ENCODE measurements at places on chromosomes 2 and 18. TPM values are rescaled to one million over a fixed set of nuclear protein-coding genes. Genes with fewer than 3 reads are reported as not detected.
A peak's percentile ranks its signal among the peaks of the same experiment; 100 is the strongest.

TMEM182 gene
- 3.7 TPM for total RNA-seq

AAK1 gene
- 94.0 TPM for total RNA-seq

- DNase-seq: no peak
Observed at GRCh38 chr2:174376967-174377366, 18.6 kb upstream of the SCRN3 start.

DNA sequence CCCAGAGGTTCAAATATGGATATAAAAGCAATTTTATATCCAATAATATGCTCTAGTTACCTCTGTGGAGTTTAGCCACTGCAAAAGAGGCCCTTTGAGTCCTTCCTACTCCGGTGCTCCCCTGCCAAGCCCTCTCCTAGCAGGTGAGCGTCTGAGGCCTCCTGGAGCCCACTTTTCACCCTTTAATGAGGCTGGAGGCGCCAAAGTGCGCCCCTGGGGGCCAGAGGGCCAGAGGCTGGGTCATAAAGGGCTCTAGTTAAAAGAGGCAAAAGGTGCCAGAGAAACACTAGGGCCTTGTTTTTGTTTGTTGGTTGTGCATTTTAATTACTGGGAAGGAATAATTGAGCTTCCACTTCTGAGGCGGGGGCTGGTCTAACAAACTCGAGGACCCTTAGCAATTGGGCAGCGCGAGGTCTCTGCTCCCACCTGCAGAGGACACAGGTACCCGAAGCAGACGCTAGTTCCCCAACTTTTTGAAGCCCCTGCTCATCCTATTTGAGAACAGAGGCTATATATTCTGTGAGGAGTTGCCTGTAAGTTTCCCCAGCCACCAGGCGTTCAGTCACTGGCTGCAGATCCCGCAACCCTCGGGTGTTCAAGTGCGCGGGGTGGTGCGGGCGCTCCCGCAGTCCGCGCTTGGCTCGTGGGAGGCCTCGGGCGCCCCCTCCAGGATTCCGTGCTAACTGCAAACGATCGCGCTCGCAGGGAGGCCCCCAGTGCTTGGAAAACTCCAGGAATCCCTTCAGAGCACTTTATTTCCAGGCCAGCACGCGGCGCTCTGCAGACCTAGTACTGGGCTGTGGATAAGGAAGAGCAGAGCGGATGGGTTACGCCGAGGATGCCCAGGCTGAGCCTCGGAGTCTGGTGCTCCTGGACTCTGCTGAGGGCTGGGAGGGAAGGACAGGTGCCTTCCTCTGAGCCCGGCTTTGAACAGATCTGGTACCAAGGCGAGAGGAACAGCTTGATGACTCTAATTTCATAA lies 14.1 kb downstream of the MSGN1 start:
- peak; percentile 53 for DNase-seq

SH3RF3 gene
- 0.05 TPM for total RNA-seq

DNA sequence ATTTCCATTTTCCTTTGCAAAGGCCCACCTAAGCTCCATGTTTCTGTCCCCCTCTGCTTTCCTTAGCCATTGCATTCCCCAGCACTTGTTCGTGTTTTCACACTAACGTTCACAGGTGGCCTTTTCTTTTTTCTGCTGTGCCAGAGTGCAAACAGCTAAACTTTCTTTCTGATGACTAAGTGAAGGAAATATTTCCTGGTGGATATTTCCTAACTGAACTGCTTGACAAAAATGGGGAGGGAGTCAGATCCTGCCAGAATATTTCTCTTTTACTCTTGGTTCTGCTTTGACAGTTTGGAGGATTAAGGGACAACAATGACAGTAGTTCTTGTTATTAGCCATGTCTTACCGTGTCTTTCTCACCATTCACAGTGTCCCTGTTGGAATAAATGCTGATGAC lies 344.0 kb downstream of the ARHGAP15 start:
- no peak for DNase-seq

ANKRD30B gene
- not detected for total RNA-seq

ATIC gene
- total RNA-seq: 166 TPM

DNA sequence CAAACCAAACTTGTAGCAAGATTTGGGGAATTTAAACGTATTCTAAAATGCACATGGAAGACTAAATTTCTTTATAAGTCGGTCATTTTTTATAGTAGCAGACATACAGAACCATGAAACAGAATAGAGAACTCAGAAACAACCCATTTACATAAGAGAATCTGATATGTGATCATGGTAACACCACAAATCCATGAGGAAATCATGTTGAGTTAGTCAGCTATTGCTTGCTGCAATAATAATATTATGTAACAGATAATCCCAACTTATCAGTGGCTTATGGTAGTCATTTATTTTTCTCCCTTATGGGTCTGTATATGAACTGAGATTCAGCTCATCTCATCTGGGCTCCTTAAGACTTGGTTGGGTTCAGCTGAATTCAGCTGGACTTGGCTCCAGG lies 103.4 kb upstream of the SERTAD2 start:
- no peak for DNase-seq

TTC32 gene
- 24.5 TPM for total RNA-seq

DNA sequence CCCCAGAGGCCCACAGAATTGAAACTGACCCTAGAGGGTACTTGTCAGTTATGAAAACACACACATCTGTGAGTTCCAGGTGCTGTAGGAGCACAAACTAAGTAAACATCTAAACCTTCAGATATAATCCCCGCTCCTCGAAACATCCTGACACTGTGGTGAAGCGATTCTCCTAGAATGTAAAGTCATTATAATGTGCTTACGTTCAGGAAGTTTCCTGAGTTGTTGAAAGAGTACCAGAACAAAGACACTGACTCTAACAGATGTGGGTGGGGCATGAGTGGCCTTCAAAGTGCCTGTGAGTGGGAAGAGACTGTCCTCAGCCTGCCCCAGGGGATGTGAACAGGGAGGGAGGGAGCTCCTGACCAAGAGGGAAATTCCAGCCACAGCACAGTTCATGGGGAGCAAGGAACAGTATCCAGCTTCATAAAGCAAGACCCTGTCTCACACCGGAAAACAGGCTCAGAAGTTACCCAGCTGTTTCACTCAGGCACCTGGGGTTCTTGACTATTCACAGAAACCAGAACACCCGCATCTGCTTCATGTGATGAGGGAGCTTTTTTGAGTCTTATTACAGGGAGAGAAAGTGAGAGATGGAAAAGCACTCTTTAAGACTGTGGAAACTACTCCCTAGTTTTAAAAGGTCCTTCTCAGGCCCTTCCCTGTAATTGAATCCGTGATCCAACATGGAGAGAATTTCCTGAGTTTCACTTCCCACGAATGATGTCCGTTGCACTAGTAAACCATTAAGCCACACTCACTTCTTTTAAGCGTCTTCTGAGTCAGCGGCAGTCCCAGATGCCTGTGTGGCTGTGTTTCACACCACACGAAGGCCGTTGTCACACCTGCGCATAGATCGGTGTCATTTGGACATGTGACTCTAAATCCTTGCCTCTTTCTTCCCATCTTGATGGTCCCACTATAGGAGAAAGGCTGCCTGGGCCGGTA lies 88.6 kb upstream of the EML6 start:
- no peak for DNase-seq

DNA sequence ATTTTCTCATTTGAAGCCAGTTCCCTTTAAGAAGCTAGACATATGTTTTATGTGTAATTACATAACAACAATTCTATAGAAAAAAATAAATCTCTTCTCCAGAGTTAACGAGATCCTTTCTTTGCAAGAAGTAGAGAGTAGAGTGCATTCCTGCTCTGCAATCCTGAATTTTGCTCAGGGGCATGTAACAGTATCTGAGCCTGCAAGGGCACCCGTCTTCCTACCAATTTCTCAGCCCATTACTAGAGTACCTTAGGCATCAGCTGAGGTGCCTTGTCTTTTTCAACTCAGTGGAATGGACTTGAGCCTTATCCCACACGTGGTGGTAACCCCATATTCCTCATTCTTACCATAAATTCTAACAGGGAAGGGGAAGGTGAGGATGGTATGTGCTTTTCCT lies 205.9 kb downstream of the IKZF2 start:
- DNase-seq: no peak

- DNase-seq: no peak
Observed at GRCh38 chr2:177147834-177148445, 64.7 kb upstream of the HNRNPA3 start.

DNA sequence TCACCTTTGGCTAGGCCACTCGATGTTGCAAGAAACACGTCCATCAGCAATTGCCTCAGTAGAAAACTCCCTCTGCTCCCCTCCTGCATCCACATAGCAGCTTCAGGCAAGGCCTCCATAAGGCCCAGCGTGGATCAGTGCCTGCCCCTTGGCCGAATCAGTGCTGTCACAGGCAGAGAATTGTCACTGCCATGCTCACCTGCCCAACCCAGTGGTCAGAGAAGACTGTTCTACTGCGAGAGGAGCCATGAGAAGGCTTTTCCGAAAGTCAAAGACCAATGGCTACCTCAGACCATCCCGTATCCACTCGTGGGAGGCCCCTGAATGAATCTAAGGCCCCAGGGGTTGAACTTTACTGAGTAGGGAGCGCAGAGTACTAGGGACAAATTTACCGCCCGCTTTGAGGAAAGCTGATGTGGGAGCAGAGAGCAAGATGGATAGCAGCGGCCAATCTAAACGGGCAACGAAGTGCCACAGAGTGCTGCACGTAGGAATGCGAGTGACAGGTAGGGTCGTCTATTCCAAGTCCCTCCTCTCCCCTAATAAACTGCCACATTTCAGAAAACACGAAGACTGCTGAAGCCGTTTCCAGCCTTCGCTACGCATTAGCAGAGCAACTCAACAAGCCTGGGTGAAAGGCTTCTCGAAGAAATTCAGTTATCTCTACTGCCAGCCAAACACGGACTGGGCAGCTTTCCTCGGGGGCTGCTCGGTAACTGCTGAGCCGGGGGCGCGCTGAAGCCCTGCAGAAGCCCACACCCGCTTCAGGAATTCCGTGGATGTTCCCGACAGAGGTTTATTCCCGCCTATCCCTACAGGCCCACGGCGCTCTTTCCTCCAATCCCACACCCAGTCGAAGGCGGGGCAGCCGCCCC lies 968 bp upstream of the RALBP1 start:
- DNase-seq: peak; percentile 43

STPG4 gene
- 0.40 TPM for total RNA-seq

Data from activated CD8-positive, alpha-beta memory T cell treated with anti-CD3 and anti-CD28 coated beads, Interleukin-2, amount 10 ng/mL, durations not matched to agents 7 days and 5 days (primary cell).